Kidney epithelial cell (primary cell): ENCODE measurements at places on chromosomes 11 and 22. TPM values are rescaled to one million over a fixed set of nuclear protein-coding genes. Genes with fewer than 3 reads are reported as not detected.

GRCh38 chr22:35359380-35360065 is 21.4 kb upstream of the HMOX1 start:
- DNase-seq: no peak

DNA sequence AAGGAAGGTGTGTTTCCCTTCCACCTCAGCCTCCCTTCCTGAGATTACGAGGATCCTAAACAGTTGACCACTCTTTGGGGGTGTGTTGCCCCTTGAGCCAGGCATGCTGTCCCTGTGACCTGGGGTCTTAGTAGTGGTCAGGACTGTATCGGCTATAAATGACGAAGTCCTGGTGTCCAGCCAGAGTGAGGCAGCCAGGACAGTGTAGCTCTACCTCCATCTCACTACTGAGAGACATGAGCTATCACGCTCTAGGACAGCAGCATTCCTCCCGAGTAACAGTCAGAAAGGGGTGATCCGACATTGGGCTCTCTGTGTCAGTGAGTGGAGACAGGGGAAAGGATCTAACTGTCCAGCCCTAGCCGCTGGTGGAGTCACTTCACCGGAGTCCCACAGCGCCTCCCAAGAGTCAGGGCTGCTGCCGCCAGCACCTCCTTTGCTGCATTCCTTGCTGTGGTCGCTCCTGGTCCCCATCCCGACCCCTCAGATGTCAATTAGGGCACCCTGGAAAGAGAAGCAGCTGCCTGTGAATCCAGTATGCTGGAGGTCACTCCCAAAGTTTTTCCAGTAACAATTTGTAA is 3.3 kb upstream of the B3GNT6 start:
- no peak for DNase-seq

DNA sequence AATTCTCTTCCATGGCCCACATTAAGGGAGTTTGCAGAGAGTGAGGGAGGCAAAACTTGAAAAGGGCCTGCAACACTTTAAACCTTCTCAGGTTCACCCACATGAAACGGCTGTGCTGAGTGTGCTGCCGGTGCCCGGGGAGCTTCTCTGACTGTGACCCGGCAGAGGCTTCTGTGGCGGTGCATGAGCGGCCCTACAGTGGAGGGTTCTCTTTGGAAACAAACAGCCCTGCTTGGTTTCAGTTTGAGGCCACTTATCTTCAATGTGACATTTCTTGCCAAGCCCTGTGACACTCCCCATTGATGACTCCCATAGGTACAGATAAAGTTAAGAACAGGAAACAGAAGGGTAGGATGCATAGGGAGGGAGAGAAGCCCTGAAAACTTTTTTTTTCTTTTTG is 31.8 kb downstream of the FAM118A start:
- DNase-seq: no peak

GRCh38 chr11:113189909-113190667 is 124.3 kb upstream of the TTC12 start:
- no peak for DNase-seq

DNA sequence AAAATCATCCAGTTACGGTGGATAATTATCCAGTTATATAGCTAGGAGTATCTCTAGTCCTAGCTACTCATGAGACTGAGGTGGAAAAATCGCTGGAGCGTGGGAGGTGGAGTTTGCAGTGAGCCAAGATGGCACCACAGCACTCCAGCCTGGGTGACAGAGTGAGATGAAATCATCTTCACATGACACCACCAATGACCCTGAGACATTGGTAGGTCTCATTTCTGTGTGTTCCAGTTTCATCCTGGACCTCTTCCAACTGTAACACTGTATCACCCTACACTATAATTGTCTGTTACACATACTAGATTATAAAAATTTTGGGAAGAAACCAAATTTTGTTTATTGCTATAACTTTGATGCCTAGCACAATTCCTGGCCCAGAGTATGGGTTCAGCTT is 446.8 kb downstream of the TMEM135 start:
- DNase-seq: no peak

GRCh38 chr11:61861634-61862033 is 29.7 kb downstream of the FADS3 start:
- no peak for DNase-seq

DNA sequence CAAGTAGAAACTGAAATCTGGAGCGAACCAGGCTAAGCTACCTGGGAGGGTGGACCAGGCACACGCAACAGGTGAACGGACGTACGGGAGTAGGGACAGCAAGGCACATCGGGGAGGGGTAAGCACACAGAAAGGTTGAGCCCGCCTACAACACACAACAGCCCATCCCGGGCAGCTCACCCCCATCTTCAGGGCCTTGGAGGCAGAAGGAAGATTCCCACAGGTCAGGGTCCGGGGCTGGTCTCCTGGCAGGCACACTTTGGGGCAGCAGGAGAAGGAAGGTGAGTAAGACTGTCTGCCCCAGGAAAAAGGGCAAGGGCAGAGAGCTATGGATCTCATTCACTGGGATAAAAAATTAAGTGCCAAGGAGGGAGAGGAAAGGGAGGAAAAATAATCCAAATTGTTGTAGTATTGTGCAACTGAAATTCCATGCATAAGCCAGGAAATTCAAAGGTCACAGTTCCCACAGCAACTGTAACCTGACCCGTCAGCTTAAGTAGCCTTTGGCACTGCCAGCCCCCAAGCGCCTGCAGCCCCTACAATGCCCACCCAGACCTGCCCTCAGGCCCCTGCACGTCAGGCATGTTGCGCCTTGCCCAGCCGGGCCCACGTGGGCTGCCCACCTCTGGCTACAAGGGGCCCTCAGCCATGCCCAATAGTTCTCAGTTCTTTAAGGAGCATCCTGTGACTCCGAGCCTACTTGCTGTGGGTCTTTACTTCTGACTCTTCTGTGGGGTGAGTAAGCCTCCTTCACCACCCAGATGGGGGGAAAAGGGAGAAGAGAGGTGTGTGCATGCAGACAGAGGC is 51.8 kb downstream of the MICAL3 start:
- no peak for DNase-seq

DNA sequence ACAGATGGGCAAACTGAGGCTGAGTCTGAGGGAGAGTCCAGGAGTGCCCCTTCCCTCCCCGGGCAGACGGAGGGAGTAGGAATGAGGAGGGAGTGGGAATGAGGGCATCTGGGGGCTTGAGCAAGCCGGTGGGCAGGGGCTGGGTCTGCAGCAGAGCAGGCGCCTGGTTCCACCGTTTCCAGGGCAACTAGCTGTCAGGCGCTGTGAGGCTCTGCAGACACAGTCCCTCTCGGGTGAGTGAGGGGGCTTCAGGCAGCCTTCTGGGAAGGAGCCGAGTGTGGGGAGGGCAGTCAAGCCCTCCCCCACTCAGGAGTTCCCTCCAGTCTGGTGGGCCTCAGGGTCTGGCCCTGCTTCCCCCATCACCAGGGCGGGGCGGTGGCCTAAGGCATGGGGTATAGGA is 19.0 kb downstream of the TMEM258 start:
- DNase-seq: no peak

DNA sequence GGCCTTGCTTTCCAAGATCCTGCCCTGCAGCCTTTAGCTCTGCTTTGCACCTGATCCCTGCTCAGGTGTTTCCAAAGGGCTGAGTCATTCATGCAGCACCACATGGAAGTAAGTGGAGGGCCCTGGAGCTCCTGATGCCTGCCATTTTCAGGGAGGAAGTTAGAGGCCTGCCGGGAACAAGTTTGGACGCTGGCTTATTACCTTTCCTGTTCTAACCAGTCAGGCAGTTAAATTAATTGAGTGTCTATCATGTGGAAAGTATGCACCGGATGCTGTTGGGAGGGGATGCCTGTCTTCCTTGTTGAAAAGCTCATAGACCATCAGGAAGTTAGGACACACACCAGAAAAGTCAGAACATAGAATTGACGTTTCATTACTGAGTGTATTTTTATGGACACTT is 73.7 kb upstream of the PLET1 start:
- DNase-seq: no peak

DNA sequence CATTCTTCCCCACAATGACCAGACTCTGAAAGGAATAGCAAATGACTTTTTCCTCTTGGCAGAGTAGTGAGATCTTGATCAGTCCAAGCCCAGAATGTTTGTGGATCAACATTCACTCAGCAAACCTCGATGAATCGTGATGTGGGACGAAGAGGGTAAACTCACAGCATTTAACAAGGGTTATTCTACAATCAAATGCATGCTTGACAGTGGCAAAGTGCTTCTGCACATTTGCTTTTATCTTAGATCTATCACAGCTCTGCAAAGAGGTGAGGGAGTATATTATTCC is 31.8 kb downstream of the TMPRSS5 start:
- no peak for DNase-seq

DNA sequence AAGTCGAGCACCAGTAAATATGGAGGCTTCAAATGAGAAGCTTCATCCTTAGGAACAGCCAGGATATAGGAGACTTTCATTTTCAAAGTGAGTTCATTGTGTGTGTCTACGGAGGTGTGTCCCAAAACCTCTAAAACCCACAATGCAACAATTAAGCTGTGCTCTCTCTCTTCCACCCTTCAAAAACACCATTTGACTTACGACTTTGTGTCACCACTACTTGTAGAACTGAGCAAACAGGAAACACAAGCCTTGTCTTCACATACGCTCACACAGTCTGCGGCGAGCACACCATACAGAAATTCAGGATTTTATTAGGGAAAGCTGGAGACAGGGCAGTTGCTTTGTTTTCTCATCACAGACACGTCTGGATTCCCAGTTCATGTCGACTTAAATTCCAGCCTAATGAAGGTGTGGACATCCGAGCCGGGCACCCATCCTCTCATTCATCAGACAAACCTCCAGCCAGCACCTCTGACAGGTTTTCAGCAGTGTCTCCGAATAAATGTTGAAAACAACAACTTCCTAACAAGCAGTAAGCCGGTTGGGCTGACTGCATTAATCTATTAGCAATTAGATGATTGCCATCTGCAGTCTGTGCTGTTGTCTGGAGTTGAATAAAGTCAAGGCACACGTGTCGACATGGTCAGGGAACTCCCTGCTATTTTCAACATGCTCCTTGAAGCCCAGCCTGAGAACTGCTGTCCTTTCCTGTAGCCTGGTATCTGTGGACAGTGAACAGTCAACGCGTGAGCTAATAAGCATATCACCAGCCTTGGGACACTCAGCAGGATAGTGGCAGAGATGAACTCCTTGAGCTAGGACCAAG is 1411.1 kb downstream of the BRD1 start:
- DNase-seq: no peak

- peak; percentile 26 for DNase-seq
Observed at GRCh38 chr11:18243783-18244362, 4.6 kb downstream of the SAA2 start.

GRCh38 chr22:23753385-23753784 is 840 bp downstream of the VPREB3 start:
- no peak for DNase-seq

DNA sequence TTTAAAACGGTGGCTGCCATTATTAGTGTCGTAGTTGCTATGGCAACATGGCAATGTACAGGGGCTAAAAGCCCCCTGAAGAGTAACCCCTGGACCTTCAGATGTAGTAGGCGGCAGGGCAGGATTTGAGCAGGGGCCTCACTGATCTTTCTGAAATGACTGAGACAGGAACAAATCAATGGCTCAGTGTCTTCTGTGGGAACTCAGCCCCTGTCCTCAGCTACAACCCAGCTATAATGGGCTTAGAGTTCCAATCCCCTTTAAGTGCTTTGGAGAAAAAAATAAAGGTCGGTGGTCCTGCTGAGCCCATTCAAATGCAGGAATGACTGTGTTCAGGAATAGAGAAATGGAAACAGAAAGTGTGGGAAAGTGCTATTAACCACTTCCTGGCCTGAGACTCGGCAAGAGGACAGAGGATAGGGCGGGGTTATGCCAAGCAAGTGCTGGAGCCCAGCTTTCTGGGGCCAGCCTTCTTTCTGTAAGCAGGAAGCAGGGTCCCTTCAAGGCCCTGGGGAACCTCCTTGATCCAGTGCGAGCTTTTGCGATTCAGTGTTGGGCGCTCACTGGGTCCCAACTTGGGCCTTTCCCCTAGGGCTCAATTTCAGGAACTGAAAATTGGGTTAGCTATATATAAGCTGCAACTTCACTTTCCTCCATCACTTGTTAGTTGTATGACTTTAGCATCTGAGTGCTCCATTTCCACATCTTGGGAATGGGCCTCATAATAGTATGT is 6.1 kb upstream of the CD82 start:
- DNase-seq: no peak

DNA sequence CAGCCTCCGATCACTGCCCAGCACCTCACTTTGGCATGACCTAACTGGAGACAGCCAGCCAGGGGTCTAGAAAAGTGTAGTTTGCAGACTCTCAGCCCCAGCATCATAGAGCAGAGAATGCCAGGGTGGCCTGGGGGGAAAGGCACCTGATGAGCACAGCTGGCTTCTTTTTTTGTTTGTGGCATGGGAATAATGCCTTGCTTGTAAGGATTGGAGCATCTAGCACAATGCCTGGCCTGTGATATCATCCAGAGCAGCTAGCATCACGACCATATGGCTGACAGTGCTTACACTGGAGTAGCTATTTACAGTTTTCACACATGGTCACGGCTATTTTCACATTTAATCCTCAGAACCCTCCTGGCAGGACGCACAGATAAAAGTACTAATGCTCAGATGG is 594.8 kb upstream of the B3GAT1 start:
- DNase-seq: no peak

- DNase-seq: no peak
Observed at GRCh38 chr11:111329306-111330204, 31.2 kb downstream of the POU2AF3 start.

- DNase-seq: no peak
Observed at GRCh38 chr22:39179401-39179827, 26.9 kb upstream of the CBX7 start.

- DNase-seq: no peak
Observed at GRCh38 chr11:132607575-132607974, 924.7 kb downstream of the OPCML start.

DNA sequence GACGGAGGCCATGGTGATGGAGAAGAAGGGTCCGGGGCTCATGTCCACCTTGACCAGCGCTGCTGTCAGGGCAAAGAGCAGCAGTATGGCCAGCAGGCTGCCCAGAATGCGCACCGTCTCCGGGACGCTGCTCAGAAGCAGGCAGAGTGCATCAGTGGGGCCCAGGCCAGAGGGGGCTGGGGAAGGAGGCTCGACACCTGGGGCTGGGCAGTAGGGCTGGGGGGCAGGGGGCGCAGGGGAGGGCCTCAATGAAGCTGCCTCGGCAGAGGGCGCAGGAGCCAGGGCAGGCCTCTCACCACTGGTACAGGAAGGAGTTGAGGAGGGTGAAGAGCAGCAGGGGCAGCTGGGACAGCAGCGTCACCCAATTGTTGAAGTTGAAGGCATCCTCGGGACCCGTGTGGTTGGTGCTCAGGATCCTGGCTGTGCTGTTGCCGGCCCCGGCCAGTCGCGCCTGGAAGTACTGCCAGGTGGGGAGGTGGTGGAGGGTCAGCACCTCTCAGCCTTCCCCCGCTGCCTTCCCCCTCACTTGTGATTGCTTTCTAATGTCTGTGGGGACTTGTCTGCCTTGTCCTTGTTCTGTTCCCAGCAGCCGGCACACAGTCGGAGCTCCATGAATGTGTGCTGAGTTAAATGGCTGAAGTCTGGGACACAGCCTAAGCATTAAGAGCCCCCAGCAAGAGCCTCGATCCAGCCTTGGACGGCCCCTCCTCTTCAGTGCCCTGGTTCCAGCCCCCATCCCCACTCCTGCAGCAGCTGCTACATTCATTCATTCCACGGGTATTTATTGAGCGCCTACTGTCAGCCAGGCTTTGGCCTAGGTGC is 2.3 kb downstream of the SLC29A2 start:
- DNase-seq: no peak

ZBTB16 gene
- total RNA-seq: 0.08 and 5.5 TPM in 2 replicates

TEX12 gene
- not detected in 2 replicates for total RNA-seq

RHOG gene
- 30.3 and 46.8 TPM in 2 replicates for total RNA-seq

SLC43A1 gene
- 12.5 and 16.7 TPM in 2 replicates for total RNA-seq

ANO9 gene
- total RNA-seq: 18.4 and 19.7 TPM in 2 replicates

MUC2 gene
- total RNA-seq: not detected in 2 replicates

CRACR2B gene
- total RNA-seq: 18.3 and 19.7 TPM in 2 replicates

TUB gene
- 3.3 and 3.6 TPM in 2 replicates for total RNA-seq

ANGPTL5 gene
- total RNA-seq: not detected in 2 replicates

RBMXL2 gene
- 0.21 and 0.50 TPM in 2 replicates for total RNA-seq

CALCA gene
- total RNA-seq: 1.8 and 6.0 TPM in 2 replicates

MYO18B gene
- not detected in 2 replicates for total RNA-seq
